ENCODE measurements at places on chromosomes 3 and 15.

DNA sequence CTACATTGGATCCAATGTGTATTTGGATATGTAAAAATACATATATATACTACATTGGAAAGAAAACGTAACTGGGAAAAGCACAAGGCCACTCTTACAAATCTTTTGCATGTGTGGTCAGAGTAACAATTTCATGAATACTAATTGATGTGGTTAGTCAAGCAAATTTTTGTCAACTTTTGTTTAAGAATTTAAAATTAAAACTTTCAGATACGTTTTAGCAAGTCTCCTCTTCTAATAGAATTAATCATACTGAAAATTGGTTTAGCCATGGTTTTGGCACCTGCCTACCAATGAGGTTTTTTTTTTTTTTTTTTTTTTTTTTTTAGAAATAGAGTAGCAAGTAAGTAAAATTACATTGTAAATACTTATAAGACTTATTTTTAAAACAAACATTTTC is 153.0 kb upstream of the CGNL1 start:
- no peak for DNase-seq

DNA sequence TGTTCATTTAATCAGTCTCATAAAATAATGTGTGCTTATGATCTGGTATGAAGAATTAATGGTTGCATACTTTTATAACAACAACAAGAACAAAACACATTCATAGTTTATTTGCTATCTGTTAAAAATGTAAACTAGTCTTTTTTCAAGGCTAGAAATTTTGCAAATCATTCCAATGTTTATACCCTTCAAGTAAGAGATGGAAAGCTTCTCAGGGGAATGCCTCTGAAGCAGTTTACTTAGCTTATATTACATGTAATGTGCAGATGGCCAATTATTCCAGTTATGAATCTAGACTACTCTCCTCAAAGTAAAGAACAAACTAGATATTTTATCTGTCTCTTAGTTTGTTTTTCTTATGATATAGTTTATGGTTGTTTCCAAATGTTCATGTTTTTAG is 575.4 kb downstream of the NAALADL2 start:
- DNase-seq: no peak

- DNase-seq: no peak
Observed at GRCh38 chr3:124057420-124057819, 65.5 kb upstream of the ROPN1 start.

DNA sequence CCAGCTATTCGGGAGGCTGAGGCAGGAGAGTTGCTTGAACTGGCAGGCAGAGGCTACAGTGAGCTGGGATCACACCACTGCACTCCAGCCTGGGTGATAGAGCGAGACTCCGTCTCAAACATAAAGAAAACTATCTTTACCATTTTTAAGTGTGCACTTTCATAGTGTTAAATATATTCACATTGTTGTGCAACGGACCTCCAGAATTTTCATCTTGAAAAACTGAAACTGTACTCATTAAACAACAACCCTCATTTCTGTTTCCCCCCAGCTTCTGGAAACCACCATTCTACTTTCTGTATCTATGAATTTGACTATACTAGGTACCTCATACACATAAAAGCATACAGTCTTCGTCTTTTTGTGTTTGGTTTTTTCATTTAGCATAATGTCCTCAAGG is 375.1 kb downstream of the SHQ1 start:
- no peak for DNase-seq

GRCh38 chr3:4720316-4721075 is 227.3 kb downstream of the ITPR1 start:
- peak; percentile 96 for DNase-seq

- DNase-seq: no peak
Observed at GRCh38 chr15:51585986-51586385, 36.6 kb downstream of the DMXL2 start.

- DNase-seq: no peak
Observed at GRCh38 chr3:114242947-114243346, 5.6 kb upstream of the ZNF80 start.

DNA sequence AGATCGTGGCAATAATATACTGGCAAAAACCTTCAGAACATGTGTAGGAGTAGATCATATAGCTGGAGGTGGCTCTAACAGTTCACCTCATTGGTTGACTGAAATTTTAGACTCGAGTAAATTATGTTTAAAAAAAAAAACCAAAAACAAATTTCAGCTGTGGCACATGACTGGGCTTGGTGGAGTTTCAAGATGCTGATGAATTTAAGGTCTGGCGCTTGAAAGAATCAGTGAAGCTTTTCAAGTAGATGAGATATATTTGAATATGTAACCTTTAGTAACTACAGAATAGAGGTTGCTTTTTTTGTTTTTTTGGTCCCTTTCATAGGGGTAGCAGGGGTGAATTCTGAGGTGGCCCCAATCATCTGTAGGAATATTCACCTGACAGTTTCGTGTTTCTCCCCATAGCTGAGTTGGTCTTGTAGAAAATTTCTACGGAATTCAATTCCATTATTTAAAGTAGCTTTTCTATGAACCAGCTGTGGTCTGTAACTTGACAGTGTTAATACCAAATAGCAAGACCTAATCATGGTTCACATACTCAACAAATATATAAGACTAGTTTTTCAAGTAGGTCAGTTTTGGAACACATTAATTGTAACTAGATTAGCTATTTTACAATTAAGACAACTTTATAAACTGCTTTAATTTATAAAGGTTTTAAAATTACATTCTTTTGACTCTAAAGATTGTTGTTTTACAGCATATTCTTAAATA is 65.6 kb downstream of the MAP4 start:
- no peak for DNase-seq

- no peak for DNase-seq
Observed at GRCh38 chr3:115670911-115671310, 47.6 kb downstream of the GAP43 start.

DNA sequence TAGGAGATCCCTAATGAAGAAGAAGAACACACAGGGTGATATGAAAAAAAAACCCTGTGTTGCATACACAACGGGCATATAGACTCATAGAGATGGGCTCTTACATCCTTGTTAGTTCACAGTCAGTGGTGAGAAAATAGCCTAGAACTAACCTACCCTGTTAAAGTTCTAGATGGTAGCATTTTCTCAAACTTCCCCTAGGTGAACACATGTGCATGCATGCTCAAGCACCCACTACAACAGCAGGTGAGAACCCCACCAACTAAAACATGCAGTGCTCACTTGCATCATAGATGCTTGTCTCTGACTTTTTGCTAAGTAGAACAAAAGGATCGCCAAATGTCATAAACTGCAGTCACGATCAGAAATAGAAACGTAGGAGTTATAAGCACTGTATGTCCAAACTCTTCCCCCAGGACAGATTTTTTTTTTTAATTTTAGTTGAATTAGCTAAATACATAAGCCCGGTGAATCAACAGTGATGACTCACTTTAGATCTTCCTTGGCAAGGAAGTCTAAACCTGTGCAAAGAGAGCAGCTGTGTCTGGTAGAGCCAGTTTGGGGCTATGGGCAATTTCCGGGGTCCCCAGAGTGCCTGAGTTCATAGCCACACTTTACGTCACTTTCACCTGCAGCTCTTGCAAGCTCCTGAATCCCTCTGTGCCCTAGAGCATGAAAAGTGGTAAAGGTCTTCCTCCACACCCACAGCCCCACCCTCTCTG is 96.2 kb upstream of the SEMA6D start:
- DNase-seq: peak; percentile 10

DNA sequence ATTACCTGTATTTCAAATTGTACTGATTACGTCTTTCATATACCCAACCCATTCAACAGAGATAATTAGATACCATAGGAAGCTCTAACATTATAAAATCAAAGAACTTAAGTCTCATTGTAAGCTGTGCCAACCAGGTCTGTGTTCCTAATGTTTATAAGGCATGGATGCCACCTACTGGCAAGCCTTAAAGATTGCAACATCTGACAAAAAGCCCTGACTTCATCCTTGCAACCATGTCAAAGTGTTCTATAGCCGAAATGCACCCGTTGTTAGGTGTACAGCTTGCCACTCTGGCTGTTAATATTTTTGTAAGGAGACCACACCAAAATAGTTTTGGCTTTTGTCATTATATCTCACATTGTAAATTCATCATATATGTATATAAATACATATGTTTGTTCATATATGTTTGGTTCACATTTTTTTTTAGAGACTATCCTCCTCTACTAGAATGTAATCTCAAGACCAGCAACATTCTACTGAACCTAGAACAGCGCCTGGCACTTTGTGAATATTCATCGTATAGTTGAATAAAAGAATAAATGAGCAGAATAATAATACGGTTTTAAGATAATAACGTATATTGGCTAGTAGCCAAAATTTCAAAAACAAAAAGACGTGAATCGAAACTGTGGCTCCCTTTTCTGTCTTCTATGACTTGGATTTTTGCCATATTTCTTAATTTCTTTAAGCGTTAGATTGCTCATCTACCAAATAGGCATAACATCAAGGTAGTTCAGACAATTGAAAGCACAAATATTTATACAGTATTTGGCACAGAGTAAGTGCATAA is 258.1 kb downstream of the TBL1XR1 start:
- DNase-seq: peak; percentile 93

- peak; percentile 18 for DNase-seq
Observed at GRCh38 chr3:43260412-43260811, 25.9 kb upstream of the SNRK start.

DNA sequence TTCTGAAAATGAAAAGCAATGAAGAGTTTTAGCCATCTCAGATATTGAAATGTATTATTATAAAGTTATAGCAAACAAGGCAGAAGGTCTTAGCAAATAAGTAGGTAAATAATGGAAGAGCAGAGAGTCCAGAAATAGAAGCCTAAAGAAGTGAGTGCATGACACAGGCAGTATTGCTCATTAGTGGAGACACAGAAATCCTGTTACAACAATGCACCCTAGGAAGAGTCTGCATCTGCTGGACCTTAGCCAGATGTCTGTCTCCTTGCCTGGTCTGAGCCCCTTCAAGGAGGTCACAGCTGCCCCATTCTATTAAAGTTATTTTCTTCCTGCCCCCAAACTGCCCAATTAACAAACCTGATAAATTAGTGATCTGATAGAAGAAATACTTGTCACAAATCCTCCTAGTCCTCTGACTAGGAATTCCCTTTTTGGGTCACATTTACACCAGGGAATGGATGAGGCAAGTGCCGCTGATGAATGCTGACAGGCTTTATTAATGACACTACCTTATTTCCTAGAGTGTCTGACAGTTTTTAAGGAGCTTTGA is 51.9 kb downstream of the HOMER2 start:
- no peak for DNase-seq

DNA sequence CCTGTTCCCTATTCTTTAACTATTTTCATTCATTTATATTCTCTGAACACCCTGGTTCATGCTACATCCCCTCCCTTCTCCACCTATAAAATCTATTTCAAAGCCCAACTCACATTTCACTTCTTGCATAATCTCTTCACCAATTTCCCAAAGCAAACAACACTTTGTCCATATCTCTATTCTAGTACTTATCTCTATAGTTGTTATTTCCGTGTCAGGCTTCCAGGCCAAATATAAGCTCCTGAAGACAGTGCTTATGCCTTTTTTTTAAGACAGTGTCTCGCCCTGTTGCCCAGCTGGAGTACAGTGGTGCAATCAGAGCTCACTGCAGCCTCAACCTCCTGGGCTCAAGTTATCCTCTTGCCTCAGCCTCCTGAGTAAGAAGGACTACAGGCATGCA is 43.6 kb downstream of the DNAH12 start:
- DNase-seq: no peak

GRCh38 chr15:34496207-34496995 is 58.8 kb upstream of the GOLGA8A start:
- no peak for DNase-seq

DNA sequence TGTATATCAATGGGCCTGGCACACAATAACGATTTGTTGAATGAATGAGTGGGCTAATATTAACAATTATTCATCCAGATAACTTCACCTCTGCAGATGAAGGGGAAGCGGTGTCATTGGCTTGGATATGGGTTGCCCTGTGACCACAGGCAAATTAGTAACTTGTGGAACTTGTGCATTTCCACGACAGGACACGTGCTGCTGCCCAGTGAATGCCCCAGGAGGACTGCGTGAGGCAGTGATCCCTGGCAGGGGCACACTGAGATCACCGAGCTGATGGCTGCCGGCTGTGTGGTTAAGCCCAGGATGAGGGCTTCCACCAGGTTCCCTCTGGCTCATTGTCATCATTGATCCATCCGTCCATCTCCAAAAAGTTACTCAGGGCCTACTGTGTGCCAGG is 84.1 kb upstream of the HACD2 start:
- DNase-seq: no peak

Measured in choroid plexus epithelial cell (primary cell).